ENCODE measurements at places on chromosomes 6 and 20.

DNA sequence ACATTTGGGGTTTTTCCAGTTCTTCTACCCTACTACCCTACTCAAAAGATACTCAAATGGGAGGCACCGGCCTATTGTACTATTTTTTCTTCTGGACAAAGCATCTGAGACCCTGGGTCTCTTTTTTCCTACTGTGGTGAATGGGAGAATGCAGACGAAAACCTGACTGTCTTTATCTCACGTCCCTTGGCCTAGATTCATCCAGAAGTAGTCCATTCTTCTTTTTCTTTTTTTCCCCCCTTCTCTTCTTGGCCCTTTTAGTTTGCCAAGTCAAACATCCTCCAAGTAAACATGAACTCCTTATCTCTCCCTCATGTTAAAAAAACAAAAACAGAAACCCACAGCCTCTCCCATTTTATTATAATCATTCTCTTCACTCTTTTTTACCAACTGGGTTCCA lies 8.7 kb upstream of the ILRUN start:
- no peak for DNase-seq

DNA sequence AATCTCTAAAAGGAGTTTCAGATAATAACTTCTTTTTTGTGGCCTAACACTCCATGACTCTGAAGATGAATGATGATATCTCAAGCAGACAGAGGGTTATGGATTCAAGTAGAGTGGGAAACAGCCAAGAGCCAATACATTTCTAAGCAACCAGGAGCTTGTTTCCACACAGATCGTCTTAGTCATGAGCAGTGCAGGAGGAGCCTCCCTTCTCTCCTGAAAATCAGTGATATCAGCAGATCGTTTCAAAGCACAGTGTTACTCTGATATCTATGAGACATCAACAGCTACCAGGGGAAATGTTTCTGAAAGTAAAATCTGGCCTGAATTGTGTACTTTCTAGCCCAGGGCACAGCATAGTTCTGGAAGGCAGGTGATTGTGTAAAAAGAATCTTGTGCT lies 11.5 kb downstream of the ADGRG6 start:
- DNase-seq: no peak

- no peak for DNase-seq
Observed at GRCh38 chr6:155215906-155216305, 47.9 kb upstream of the CLDN20 start.

GRCh38 chr6:79782792-79783580 lies 151.9 kb downstream of the SH3BGRL2 start:
- no peak for DNase-seq

GRCh38 chr6:170063431-170063830 lies 227.4 kb downstream of the DLL1 start:
- no peak for DNase-seq

GRCh38 chr6:11043961-11044711 lies at the start of gene ELOVL2:
Gene ELOVL2 (minus strand): TSS chr6:11044305. CDS start chr6:11044230, 75 bp downstream.
- no peak for DNase-seq

- DNase-seq: no peak
Observed at GRCh38 chr20:12978126-12978394, 30.7 kb upstream of the SPTLC3 start.

All from stimulated activated CD4-positive, alpha-beta T cell treated with anti-CD3 and anti-CD28 coated beads, Interleukin-1b, Interleukin-23, amount 100 ng/mL, for 1 hour (primary cell).